ENCODE measurements at places on chromosomes 2 and 18.

DNA sequence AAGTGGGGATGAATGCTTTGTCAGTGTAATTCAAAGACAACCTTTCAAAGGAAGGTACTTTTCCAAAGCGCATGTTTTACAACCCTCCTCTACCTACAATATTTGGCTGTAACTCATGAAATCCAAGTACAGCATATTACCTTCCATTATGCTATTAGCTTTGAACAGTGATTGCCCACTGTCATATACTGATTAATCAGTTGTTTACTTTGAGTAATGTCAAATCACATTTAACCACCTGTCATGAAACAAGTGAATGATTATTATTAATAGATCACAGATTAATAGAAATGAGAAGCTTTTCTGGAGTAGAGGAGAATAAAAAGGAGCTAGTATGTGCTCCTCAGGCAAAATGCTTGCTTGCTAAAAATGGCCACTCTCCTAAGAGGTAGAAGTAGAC, 150.5 kb upstream of the SMAD7 start:
- DNase-seq, result peak; percentile 49

DNA sequence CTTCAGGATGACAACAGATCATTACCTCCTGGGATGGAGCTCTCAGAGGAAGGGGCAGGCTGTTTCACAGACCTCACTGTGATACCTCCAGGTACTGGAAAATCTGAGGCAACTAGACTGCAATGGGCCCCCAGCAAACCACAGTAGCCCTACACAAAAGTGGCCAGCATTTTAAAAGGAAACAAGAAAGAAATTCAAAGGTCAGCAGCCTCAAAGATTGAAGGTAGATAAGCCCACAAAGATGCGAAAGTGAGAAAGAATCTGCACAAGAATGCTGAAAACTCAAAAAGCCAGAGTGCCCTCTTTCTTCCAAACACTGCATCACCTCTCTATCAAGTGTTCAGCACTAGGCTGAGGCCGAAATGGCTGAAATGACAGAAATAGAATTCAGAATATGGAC, 499.5 kb upstream of the CHAC2 start:
- DNase-seq, result no peak

- DNase-seq, result peak; percentile 79
These were observed 573 bp downstream of the PAIP2B start for GRCh38 chr2:71226096-71226964.

- no peak for DNase-seq
These were observed 102.2 kb upstream of the TGFA start for GRCh38 chr2:70655786-70656185.

GRCh38 chr2:68789603-68790002, 55.0 kb downstream of the ARHGAP25 start:
- DNase-seq, result no peak

GRCh38 chr2:100974712-100975520, 27.2 kb upstream of the RPL31 start:
- no peak for DNase-seq

DNA sequence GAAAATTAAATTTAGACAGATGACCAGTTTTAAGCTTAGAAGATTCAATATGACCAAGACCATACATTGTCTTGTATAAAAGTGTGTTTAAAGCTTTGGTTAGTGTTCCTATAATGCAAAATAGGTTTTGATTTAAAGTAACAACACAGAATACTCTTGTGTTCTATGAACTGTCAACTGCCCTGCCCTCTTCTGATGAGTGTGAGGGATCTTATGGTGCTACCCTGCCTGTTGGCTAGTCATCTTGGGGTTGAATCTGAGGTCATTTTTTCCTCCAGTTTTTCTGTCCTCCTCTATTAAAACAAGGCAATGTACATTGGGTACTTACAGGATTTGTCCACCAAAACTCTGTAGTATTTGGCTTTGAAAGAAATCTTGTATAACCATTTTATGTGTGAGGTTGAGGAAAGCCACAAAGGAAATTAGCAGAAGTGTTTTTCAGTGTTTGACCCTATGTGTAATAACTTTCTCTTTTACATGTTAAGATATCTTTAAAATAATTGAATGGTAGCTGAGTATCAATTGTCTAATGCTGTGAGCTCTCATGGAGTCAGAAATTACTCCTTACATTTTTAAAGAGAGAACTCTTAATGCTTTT, 129.1 kb downstream of the SPTBN1 start:
- no peak for DNase-seq

- no peak for DNase-seq
These were observed 381.2 kb downstream of the TXNL1 start for GRCh38 chr18:56257205-56257604.

- no peak for DNase-seq
These were observed 503.6 kb upstream of the SMIM21 start for GRCh38 chr18:75931079-75931478.

DNA sequence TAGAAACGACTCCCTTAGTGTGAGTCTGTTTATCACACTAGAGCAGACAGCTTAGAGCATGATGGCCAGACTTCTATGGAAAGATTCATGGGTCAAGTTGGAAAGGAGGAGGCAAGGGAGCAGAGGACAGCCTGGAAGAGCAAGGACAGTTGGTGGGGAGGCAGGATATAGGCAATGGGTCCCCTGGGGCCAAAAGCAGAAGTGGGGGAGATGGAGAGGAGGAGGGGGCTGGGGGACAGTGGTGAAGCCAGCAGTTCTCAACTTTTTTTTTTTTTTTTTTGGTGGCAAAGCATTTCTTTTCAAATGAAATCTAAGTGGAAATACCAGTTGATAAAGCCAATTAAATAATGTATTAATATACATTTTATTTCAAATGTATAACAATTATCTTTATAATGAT, 197.9 kb downstream of the HRH4 start:
- peak; percentile 25 for DNase-seq

GRCh38 chr2:102753563-102754159, 8.2 kb upstream of the TMEM182 start:
- DNase-seq, result peak; percentile 48

DNA sequence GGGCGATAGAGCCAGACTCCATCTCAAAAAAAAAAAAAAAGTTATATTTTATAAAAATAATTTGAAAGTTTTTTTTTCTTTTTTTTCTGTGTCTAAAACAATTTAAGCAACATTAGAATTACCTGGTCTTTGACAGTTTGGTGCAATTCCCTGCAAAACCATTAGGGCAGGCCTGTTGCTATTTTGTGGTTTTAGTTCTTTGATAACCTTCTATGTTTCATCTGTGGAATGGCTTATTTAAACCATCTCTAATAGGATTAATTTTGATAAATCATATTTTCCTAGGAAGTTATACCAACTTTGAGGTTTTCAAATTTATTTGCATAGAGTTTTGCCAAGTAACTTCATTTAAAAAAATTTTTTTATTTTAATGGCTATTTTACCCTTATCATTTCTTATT, 141.2 kb upstream of the TWIST2 start:
- DNase-seq, result no peak

DNA sequence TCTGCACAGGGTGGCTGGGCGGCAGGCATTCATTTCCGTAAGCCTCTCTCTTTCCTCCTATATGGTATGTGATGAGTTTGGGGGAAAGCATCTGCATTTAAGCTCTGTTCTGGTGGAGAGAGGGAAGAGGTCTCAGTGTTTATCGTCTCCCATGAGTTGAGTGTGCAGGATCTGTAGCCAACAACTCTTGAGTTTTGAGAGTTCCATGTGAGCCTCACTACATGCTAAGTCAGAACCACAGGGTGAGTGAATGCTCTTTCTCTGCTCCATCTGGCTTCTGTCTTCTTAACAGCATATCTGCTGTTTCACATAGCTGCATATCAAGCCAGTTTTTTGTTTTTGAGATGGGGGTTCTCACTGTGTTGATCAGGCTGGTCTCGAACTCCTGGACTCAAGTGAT, 22.7 kb downstream of the RAB31 start:
- no peak for DNase-seq

DNA sequence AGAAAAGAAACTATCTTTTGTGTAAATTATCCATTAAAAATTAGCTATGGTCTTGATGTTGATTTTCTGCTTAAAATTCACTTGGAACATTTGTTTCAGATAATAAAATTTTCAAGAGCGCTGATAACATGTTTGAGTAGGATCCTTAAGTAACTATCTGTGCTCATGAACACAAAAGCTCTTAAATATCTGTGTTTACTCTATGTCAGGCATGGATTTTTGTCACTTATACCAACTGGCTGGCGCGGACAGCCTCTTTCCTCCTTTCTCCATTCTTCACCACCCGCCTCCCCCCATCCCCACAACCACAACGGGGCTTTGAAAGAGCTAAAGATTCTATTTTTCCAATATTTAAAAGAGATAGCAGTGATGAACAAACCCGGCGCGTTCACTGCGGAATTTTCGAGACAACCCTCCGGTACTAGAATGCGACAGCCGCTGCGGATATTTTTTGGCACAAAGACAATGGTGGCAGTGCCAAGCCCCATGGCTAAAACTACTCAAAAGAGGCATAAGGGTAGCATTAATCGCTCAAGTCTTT, 181.5 kb downstream of the TCF4 start:
- DNase-seq, result peak; percentile 90

- DNase-seq, result no peak
These were observed 47.2 kb downstream of the PRKRA start for GRCh38 chr2:178403671-178404306.

Data from NCI-H69 (cell line).